ENCODE measurements at places on chromosomes 1 and 21.

DNA sequence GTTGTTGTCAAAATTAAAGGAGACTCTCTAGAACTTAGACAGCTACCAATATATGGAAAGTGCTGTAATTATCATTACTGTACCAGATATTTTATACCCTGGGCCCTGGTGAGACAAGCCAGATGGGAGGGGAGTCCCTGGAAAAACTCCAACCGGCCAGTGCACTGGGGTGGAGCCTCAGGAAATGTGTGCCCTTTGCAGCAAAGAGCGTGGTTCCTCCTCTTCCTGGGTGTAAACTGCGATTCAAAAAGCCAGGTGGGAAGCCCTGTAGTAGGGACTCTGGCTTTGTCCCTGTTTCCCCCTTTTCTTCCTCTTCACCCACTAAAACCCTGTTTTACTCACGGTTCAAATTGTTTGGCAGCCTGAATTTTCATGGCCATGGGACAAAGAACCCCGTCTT lies 812.3 kb downstream of the PLA2G4A start:
- no peak for DNase-seq

DNA sequence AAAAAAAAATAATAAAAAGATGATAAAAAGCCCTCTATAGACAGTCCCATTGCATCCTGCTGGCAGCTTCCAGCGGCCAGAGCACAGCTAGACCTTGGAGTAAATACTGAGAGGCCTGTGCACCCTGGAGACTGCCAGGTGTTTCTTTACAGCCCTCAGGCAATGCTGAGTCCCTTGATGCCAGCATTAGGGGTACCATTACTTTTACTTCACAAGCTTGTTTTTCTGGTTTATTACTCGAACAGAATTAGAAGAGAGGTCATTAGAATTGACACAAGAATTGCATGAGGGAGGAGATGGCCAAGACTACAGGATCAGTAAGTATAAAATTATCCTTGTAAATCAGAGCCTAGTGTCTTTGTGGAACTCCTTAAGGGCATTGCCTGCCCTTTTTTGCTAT lies 43.6 kb downstream of the AKNAD1 start:
- DNase-seq = no peak

DNA sequence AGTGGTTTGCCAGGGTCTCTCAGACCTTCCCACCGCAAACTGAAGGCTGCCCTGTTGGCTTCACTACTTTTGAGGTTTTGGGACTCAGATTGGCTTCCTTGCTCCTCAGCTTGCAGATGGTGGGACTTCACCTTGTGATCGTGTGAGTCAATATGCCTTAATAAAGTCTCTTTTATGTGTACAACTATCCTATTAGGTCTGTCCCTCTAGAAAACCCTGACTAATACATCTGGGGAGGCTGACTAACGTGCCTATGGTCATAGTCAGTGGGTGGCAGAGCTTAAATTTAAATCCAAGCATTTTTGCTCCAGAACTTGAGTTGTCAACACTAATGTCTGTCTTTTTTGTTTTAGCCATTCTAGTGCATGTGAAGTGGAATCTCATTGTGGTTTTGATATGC lies 76.5 kb upstream of the CHODL start:
- no peak for DNase-seq

DNA sequence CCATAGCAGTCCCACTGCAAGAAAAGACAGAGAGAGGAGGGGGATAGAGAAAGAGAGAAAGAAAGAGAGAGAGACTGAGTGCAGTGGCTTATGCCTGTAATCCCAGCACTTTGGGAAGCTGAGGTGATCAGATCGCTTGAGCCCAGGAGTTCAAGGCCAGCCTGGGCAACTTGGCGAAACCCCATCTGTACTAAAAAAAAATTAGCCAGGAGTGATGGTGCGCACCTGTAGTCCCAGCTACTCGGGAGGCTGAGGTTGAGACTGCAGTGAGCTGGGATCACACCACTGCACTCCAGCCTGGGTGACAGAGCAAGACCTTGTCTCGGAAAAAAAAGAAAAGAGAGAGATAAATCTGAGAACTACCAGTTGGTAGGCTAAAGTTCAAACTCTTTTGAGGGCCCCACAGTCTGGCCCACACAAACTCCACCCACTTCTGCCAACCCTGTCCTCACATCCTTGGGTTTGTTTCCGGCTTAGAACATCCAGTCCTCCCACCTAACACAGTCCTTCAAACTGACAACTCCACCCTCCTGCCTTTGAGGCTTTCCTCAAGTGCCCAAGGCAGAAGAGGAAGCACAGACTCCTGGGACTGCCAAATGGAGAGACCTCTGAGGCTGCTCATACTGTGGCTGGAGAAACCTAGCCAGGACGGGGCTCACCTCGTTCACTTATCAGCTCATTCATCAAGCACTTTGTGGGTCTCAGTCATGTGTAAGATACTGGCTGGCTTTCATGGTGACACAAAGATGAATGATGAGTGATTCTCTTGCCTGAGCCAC lies 20.1 kb downstream of the TFAP2E start:
- peak; percentile 35 for DNase-seq

- DNase-seq = no peak
Measured at GRCh38 chr1:72937905-72938304, 655.6 kb upstream of the NEGR1 start.

DNA sequence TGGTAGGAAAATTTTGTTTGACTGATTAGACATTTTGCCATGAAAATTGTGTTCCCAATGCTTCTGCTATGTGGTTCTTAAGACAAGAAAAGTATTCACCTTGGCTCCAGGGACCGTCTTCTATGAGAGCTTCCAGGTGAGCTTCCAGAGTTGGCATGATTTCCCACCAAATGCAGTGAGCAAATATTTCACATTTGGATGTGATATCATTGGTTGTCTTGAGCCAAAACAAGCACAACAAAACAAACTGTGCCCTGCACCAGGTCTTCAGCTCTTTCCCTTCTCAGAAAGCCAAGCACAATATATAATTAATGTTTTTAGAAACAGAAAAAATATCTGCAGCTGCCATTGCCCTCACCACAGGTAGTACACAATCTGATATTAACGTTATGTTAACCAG lies 1009.0 kb downstream of the PLA2G4A start:
- DNase-seq = no peak

DNA sequence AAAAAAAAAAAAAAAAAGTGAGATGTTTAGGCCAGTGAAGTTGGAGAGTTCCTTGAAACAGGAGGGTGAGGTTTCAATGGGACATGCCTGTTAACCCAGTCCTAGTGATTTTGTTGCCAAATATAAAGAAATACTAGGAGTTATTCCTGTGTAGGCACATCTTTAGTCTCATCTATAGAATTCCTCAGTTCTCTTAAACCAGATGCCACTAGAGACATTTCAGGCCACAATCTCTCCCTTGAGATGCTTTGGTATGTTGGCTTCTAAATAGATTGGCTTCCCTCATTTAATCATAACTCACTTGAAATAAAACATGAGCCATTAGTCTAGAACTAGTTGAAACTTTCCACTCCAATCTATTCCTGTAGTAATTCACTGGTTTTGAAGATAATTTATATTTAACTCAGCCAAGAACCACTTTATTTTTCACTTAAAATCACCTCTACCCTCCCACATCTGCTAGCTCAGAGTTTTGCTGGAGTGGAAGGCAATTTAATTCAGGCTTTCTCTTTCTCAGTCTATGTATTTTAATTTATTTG lies 29.8 kb downstream of the GPR137B start:
- DNase-seq = no peak

DNA sequence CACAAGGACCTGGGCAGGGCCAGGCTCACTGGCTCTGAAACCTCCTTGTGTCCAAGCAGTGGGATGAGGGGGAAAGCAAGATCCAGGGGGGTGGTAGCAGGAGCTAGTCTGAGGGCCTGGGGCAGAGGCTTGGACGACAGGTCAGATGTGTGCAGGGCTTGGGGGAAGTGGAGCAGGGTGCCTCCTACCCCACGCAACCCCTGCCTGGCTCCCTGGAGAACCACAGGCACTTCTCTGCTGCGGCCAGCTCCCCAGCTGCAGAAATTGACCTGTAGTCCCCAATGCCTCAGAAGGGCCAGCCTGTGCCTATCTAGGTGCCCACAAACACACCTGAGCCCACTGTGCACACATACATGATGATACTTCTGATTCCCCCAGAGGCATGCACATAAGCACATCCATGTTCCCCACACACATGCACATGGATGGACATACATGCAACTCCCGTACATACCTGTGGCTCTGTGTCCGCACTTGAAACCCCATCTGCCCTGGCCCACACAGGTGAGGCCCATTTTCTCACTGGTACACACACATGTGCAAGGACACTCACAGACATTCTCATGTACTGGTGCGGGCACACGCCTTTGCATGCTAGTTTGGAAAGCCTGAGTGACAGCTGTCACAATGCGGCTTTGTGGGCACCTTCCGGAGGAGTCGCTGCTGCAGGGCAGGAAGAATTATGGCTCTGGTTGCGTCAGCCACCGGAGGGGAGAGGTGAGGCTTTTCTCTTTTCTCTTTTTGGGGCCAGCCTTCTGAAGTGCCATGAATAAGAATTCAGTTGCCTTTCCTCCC lies 247.2 kb upstream of the CSF3R start:
- DNase-seq = peak; percentile 20
